ENCODE measurements at places on chromosomes 2 and 18.

GRCh38 chr18:77948567-77948966, 698.9 kb downstream of the GALR1 start:
- no peak for DNase-seq

- no peak for DNase-seq
Observed at GRCh38 chr2:189276277-189276676, 96.7 kb upstream of the COL5A2 start.

- peak; percentile 88 for DNase-seq
Observed at GRCh38 chr2:234425639-234426603, 71.0 kb downstream of the ARL4C start.

DNA sequence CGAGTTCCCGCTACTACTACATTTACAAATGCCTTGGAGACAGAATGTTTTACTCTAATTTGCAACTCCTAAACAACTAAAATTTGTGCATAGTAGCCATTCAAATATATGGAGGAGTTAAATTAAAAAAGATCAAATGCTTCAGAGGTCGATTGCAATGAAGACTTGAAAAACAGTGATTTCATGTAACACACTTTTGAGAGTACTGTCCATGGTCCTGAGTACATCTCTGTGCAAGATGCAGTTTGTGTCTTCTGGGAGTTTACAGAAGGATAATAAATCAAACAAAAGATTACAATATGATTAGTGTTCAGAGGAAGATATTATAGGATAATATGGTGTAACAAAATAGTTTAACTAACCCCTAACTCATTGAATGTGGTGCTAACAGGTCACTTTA, 894.7 kb downstream of the TMEM182 start:
- no peak for DNase-seq

DNA sequence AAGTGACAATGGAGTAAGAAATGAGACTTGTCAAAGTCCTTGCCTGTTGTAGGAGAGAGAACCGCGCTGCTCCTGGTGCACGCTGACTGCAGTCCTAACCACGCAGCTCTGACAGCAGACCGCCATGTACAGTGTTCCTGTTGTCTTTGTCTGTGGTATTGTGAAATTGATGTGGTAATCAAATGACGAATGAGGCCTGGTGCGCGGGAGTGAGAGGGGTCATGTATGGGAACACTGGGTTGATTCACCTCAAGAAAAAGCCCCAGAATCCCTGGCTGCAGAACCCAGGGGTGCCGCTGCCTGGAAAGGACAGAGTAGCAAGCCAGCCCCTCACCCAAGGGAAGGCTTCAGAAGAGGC, 64.0 kb downstream of the INPP4A start:
- peak; percentile 48 for DNase-seq

GRCh38 chr2:237726401-237726830, 72.2 kb upstream of the RBM44 start:
- DNase-seq = no peak

DNA sequence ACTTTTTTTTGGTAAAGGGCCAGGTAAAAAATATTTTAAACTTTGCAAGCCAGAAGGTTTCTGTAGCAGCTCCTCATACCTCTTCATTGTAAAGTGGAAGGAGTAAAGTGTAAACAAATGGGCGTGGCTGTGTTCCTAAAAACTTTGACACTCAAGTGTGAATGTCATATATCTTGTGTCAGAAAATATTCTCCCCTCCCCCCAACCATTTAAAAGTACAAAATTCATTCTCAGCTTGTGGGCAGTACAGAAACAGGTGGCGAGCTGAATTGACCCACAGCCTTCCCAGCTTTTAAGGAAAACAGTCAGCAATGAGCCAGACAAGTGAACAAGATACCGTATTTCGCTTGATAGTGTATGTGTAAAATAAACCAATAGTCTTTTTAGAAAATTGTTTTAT, 4.0 kb downstream of the YPEL5 start:
- no peak for DNase-seq

DNA sequence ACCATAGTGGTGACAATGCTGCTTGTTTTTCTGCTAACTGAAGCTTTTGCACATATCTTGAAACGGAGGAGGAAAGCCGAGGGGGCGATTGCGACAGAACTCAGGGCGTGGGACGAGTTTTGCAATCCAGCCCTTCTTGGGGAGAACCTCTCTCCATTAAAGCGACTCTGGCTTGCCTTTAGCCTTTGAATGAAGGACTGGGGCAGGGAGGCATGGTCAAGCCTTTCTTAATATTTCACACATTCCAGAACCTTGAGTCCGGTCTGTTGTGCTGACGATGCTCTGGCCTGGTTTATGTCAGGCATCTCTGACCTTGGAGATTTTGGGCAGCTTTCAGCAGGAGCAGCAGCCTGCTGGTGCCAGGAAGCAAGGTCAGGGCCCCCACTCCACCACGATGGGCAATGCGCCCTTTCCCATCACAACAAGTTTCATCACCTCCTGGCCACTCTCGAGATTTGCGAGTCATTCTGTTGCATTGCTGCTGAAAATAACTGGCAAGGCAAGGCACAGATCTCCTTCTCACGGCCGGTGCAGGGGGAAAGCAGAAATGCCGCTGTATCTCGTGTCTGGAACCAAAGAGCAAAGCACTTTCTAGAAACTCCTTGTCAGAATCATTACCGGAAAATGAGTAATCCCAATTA, 10.8 kb downstream of the EMILIN2 start:
- no peak for DNase-seq

- DNase-seq = no peak
Observed at GRCh38 chr2:208066016-208066415, 40.7 kb upstream of the PLEKHM3 start.

- no peak for DNase-seq
Observed at GRCh38 chr18:32937066-32937465, 164.2 kb upstream of the KLHL14 start.

GRCh38 chr18:48029296-48029986, 99.0 kb upstream of the SMAD2 start:
- no peak for DNase-seq

DNA sequence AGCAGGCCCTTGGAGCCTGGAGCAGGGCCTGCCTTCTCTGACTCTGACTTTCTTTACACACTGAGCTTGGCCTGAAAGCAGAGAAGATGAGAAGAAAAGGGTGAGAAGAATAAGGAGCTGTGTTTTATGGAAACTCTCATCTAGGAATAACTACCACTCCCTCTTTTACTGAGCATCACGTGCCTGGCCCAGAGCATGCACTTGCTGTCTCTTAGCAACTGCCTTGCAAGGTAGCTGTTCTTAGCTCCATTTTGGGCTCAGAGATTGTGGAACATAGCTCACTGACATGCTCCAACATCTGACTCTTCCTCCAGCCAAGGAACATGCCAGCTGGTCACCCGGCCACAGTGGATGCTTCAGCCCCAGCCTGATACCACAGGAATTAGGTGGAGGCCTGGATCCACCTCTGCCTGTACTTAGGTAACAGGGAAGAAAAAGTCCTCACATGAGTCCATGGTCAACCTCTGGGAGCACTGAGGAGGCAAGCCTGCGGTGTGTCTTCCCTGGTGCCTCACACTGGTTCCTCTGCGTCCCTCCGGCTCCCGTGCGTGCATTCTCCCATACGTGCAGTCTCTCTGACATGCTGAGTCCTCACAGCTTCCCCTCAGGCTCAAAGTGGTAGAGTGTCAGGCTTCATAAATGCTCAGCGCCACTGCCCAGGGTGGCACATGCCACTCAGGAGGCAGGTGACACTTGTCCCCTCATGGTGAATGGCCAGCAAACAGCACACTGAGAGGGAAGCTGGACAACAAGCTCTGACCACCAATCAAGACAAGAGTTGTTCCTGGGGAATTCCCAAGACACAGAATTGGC, 35.7 kb downstream of the AMER3 start:
- DNase-seq = no peak

DNA sequence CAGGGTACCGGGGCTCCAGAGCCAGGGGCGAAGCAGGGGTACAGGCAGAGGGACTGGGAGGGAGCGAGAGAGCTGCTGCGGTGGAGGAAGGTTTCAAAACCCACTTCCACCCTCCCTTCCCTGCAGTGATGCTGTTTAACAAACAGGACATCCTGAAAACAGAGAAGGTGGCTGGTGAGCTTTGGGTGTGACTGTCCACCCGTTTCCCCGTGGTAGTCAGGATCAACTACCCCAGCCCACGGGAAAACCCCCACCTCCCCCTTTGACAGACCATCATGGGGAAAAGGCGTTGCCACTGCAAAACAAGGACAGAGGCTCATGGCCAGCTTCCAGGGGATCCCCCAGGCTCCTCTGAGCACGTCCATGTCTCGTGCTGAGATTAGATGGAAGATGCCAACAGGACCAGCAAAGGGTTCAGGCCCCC, 12.9 kb downstream of the TMEM185B start:
- DNase-seq = no peak

DNA sequence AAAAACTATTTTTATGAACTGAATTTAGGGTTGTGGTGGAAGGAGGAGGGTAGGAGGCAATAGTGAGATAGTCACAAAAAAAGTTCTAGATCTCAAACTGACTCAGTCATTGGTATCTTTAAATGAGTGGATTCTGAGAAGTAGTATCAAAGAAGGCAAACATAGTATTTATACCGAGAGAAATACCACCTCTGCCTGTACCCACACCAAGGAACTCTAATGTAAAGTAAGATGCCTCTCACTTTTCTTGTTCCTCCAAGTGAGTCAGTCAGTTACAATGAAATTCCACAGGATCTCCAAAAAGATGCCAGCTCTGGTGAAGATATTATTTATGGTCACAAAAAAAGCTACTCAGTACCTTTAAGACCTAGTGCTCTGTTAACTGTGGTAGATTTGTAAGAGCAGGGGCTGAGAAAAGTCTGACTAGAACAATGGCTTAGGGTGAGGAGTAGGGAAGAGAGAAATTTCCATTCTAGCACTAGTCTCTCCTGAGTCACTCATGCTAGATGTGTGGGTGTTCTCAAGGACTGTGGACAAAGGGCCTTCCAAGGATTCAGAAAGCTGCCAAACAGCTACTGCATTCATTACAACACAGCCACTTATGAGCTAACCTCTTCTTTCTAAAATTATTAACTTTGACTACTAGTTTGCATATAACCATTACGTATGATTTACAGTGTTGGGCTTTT, 36.3 kb downstream of the YWHAQ start:
- DNase-seq = no peak

- no peak for DNase-seq
Observed at GRCh38 chr2:203338322-203338721, 10.1 kb downstream of the ABI2 start.

- no peak for DNase-seq
Observed at GRCh38 chr2:232668805-232669444, 28.2 kb upstream of the GIGYF2 start.

GRCh38 chr2:15554525-15555218, 6.5 kb downstream of the NBAS start:
- DNase-seq = no peak

GRCh38 chr18:49613141-49613640, 51.3 kb downstream of the LIPG start:
- DNase-seq = no peak

- no peak for DNase-seq
Observed at GRCh38 chr2:133848111-133848649, 279.9 kb upstream of the NCKAP5 start.

GRCh38 chr18:499776-500631, 497 bp downstream of the COLEC12 start:
- DNase-seq = no peak

DNA sequence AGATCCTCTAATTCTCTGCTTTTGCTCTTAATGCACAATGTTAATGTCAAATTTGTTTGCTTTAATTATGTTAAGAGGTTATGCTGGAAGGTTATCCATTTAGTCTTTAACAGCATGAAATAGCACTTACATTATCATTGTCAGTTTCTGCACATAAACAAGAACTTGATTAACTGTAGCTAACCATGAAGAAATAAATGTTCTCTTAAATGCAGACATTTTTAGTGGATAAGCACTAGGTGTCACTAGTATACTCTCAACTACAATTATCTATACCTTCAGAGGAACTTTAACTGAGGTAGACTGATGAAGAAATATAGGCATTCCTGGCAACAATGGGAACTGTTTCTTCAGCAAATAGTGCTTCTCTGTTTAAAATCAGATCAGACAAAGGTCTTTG, 178.8 kb upstream of the CHST9 start:
- DNase-seq = no peak

GRCh38 chr18:9561759-9562158, 52.6 kb downstream of the PPP4R1 start:
- DNase-seq = no peak

DNA sequence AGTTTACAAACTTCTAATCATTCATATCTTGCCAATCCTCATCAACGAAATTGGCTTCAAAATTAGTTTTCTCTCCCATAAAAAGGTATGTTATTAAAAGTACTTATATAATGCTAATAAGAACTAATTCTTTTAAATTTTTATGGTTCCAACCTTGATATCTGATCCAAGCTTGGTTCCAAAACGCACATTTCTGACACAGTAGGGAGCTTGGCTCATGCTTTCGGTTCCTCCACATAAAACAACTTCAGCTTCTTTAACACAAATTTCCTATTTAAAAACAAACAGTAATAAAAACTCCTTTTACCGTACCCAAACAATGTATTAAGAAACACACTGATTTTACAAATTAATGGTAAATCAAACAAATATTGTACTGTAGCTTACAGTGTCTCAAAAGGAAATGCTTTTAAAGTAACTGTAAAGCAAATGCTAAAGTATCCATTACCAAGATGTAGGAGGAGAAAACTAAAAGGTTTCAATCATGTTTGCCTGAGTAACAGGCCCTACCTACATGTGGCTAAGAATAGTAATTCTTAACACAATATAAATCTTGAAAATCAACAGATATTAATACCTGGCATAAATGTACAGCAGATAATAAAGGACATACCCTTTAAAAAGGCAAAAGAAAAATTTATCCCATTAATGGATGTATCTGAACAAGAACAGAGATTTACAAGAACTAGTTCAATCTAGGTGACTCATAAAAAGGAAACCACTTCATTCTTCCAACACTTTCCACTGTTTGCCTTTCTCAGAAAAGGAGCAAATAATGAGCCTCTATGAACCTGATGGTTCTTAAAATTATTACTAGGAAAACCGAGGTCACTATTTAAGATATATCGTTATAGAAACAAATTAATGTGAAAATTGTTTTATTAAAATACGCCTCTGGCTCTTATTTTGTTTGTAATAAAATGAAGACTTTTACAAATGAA, 17.5 kb downstream of the ACAA2 start:
- DNase-seq = no peak

- DNase-seq = no peak
Observed at GRCh38 chr2:169018390-169018789, 12.7 kb downstream of the ABCB11 start.

DNA sequence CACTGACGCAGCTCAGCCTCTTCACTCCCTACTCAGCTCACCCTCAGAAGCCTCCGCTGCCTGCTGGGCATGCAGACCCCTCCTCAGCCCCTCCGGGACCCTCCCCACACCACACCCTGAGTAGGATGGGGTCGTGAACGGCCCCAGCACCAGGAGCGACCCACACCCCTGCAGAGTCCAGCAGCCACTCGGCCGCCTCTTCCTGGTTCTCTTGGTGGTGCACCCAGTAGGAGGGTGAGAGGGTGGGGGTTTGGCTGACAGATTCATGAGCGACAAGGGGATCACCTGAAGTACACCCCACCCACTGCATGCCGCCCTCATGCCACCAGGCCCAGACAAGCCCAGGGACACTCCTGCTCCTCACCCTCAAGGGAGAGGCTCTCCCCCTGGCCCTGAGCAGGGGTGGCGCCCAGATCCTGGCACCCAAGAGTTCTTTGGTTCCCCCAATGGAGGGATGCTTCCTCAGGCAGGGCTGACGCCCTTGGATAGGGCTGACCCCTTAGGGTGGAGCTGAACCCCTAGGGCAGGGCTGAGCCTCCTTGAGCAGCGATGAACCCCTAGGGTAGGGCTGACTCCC, 76.6 kb upstream of the GPC1 start:
- no peak for DNase-seq

Data from T-cell (primary cell).